Stimulated activated CD8-positive, alpha-beta memory T cell treated with anti-CD3 and anti-CD28 coated beads, Interleukin-4, amount 100 ng/mL, for 1 hour (primary cell): ENCODE measurements at places on chromosomes 3 and 15.

DNA sequence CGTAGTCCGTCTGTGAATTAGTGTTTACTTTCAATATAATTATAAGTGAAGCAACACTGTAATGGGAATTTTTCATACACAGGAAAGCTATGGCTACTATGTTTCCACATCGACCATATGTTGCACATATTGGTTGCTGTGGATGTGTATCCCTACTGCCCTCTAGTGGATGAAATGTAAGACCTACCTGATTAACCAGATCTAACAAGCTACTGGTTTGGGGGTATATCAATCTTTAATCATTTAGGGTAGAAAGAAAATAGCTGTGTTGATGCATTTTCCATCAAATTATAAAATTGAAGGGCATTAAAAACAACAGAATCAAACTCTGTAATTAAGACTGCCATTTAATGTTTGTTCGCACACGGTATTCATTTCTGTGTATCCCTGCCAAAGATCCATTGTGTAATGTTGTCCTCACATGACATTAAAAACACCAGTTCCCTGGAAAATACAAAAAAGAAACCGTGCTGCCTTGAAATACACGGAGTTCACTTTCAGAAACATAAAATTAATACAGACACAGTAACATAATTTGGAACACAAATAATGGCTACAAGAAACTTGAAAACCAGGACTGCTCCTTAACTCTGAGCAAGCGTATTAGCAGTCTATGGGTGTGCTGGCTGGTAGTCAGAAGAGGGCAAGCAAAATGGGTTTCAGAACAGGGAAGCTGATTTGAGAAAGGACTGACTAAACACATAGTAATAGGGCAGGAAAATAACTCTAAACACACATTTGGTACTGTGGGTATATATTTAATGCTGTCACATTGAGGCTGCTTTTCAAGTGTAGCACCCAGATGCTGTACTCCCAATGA lies 125.1 kb downstream of the TIGIT start:
- DNase-seq, result no peak

DNA sequence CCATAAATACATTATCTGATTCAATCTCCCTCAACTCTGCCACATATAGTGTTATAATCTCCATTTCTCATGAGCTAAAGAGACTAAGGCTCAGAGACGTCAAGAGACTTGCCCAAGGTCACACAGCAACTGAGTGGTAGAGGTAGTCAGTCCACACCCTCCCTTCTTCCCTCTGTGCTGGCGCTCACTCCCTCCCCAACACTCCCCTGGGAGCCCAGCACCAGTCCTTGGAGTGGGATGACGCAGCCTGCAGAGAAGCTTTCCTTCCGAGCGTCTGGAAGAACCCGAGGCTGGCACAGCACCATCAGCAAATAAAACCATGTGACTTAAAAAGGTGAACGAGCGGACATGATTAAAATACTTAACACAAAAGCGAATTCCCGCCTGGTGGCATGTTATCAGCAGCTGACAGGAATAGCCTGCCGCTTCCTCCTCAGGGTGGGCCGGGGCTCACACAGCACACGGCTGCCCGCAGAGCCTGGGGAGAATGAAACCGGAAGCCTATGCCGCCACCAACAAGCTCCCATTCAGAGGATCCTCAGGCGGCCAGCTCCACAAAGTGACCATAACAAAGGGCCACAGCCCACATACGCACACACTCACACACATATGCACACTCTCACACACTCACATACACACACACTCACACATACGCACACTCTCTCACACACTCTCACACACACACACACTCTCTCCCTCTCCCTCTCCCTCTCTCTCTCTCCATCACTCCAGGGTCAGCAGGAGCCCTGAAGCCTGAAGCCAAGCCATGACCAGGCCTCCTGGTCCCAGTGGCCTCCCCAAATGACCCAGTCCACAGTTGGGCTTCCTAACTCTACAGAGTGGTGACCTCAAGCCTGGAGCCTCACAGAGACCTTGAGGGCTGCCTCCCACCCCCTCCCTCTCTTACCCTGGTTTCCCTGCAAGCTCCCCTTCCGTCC lies 120.5 kb downstream of the XXYLT1 start:
- DNase-seq, result no peak

- no peak for DNase-seq
These were observed 103.0 kb downstream of the ISL2 start for GRCh38 chr15:76439542-76439941.

DNA sequence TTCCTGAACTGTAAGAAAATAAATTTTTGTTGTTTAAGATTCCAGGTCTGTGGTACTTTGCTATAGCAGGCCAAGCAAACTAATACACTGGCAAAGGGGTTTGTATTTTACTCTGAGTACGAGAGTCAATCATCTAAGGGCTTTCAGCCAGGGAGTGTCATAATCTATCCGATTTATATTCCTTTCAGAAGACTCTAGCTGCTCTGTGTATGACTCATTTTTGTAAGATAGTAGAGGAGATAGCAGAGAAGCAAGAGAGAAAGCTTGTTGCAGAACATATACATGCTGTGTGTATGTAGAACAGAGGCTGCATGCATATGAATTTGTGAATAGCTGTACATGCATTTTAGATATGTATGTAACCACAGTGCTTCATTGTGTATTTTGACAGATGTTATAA lies 577.9 kb upstream of the EPHA6 start:
- DNase-seq, result no peak

DNA sequence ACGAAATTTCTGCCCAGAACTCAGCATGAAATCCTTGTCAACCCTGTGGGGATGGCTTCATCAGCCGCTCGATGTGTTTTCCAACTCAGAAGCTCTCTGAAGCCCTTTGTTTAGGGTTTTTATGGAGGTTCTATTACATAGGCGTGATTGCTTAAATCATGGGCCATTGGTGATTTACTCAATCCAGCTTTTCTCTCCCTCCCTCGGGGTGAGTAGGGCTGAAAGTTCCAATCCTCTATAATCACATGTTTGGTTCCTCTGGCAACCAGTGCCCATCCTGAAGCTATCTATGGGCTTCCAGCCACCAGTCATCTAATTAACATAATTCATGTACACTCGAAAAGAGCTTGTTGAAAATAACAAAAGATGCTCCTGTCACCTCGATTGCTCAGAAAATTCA lies 51.6 kb downstream of the GATM start:
- DNase-seq, result no peak

GRCh38 chr15:90870354-90871138 lies 2.2 kb downstream of the FURIN start:
- no peak for DNase-seq

GRCh38 chr3:132598181-132598580 lies 1.1 kb downstream of the ACKR4 start:
- no peak for DNase-seq

- DNase-seq, result no peak
These were observed 11.8 kb downstream of the ZNF609 start for GRCh38 chr15:64472161-64472560.

GRCh38 chr3:155194973-155195957 lies 98.2 kb downstream of the STRIT1 start:
- no peak for DNase-seq

DNA sequence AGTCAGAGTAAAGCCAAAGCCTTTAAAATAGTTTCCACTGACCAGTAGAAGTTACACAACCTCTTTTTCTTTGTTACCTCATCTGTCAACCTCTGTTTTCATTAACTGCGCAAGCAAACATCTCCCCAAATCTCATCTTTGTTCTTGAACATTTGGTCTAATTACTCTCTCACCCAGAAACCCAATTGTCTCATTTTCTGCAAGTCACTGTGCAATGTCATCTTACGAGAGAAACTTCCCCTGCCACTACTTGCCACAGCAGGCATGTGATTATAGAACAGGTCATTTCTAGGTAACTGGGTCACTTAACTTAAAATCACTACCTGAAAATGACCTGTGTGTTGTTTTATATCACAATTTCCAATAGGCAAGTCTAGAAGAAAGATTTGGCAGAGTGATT lies 159.4 kb downstream of the SI start:
- no peak for DNase-seq

- DNase-seq, result no peak
These were observed 23.4 kb downstream of the ARMC8 start for GRCh38 chr3:138210528-138210927.

DNA sequence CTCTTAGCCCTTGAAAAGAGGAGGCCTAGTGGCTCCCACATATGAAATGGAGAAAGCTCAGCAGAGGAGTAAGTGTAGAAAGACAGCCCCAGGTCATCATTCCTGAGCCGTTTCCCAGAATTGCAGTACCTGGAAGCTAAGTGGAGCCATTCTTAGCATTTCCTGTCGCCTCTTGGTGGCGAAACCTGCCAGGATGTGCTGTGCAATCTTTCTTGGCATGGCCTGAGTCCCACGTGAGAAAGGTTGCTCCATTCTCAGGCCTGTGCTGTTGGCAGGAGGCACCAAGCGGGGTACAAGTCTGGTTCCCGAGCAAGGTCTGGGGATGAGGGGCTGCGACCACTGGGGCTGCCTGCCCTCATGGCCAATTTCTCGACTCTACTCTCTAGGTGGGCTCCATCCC lies 207.2 kb upstream of the TPM1 start:
- DNase-seq, result no peak

DNA sequence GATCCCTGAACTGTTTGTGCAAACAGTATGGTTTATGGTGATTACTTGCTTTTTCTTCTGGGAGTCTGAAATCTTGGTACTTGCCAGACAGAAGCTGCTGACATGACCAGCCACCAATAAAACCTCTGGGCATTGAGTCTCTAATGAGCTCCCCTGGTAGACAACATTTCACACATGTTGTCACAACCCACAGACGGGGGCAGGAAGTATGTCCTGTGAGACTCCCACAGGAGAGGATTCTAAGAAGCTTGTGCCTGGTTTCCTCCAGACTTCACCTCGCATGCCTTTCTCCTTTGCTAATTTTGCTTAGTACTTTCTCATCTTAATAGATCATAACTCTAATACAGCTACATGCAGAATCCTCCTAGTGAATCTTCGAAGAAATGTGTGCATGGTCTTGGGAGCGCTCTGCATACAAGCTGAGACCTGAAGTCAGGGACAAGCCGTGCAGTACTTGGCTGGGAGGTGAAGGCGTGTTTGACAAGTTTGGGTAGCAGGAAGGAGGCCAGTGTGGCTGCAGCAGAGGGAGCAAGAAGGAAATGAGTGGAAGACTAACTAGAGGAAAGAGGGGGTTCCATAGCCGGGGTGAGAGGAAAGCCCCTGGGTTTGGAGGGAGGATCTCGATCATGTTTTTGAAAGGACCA lies 49.0 kb downstream of the B3GNT5 start:
- no peak for DNase-seq

- no peak for DNase-seq
These were observed 5.5 kb downstream of the RNU5B-1 start for GRCh38 chr15:65309882-65310418.

- no peak for DNase-seq
These were observed 44.6 kb downstream of the ABHD2 start for GRCh38 chr15:89132611-89133507.

DNA sequence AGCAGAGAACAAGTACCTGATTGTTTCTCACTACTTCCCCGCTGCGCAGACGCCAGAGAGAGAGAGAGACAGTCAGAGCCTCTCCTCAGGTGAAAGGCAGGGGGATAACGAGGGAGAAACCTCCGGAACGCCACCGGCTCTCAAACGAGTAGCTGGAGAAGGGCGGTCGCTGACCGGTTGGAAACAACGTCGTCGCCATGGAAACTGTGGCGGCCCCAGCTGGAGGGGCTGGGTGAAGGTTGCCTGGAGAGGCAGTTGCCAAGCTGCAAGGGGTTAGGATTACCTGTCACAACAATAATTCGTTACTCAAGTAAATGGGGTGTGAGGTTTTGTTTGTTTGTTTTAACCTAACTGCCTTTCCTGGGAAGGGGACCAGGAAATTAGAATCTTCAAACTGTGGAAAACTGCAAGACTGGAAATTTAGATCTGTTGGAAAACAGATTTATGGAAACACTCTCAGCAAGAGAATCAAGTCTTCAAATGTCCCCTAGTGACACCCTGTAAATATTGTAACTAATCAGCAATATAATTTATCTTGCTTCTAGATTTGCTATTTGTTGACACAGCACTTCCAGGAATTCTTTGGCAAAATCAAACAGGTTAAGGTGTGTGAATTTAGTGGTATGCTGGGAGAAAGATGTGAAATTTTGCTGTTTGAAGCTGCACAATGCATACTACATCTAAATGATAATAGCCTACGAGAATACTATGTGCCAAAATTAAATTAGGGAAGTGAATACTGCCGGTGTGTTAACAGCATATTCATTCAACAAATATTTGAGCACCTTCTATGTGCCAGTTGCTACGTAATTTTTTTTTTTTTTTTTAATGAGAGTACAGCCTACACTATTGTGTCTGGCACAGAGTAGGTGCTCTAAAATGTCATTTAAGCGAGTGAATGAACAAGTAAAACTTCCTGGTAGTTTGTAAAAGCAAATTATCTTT lies at the start of gene DNAH12:
DNAH12 (minus strand) TSS at position 164 of the 945 bp plus-strand sequence. CDS start 1,474 bp downstream, outside the sequence.
- no peak for DNase-seq

DNA sequence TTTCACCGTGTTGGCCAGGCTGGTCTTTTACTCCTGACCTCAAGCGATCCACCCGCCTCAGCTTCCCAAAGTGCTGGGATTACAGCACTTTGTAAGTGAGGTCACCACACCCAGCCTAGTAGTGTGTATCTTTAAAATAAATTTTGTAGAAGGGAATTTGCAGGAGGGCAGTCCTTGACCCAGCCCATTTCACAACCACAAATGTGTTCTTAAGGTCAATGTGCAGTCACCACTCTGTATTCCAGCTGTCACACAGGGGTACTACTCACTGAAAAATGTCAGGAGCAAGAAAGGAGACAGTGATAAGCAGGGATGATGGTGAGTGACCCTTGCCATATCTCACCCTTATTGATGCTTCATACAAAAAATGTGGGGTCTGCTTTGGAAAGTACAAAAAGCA lies 98.5 kb downstream of the FRMD5 start:
- no peak for DNase-seq

DNA sequence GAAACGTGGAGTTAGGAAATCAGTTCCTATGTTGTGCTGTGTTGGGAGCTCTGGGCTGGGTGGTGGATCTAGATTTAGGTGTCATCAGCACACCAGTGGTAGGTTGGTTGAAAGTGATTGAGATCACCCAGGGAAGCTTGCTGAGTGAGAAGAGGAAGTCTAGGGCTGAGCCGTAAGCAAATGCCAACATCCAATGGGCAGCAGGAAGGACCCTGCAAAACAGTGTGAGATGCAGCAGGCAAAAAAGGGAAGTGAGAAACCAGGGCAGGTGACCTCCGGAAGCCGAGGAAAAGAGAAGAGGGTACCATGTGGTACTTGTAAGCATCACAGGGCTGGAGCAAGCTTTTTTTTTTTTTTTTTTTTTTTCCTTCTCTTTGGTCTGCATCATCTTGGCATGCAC lies 15.9 kb upstream of the COPG1 start:
- no peak for DNase-seq

DNA sequence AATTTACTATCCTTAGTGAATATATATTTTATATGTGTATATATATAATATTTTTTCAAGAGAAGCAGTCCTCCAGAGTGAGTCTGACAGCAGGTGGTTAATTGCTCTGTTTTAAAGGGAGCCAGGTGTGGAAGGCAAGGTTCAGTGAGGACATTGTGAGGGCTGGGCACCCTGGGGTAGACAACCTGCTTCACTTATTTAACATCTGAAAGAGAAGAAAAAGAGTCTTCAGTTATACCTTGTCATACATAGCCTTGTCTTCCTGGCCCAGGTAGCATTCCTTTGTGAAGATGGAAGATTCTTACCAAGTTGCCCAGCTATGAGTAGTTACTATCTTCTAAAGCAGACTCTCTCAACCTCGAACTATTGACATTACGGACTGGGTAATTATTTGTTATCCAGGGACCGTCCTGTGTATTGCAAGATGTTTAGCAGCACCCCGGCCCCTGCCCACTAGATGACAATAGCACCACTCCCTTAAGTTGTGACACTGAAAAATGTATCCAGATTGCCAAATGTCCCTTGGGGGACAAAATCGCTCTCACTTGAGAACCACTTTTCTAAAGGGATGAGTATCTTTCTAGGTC lies 336.0 kb upstream of the TRIM42 start:
- no peak for DNase-seq
